ENCODE measurements at places on chromosomes 1 and 21. TPM values are rescaled to one million over a fixed set of nuclear protein-coding genes. Genes with fewer than 3 reads are reported as not detected.
A peak's percentile ranks its signal among the peaks of the same experiment; 100 is the strongest.

DNA sequence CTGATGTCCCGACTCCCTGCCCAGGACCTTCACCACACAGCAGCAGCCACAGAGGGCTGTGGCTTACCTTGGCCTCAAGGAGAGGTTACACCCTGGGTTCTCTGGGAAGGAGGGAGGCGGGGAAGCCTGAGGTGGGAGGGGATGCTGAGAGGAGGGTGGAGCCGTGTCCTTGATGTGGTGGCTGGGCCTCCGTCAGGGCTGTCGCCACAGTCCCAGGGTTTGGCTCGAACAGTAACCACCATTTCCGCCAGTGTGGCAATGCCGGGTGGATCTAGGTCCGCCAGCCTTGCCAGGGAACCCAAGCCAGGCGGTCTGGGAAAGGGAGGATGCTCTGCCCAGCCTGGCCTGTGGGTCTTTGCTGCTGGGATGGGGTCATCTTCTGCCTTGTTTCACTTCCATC is 18.4 kb upstream of the CDCA8 start:
- DNase-seq = no peak

GRCh38 chr1:19011845-19012231 is 55.4 kb upstream of the IFFO2 start:
- no peak for DNase-seq

CC2D1B gene
- 11.7 TPM for total RNA-seq

DNA sequence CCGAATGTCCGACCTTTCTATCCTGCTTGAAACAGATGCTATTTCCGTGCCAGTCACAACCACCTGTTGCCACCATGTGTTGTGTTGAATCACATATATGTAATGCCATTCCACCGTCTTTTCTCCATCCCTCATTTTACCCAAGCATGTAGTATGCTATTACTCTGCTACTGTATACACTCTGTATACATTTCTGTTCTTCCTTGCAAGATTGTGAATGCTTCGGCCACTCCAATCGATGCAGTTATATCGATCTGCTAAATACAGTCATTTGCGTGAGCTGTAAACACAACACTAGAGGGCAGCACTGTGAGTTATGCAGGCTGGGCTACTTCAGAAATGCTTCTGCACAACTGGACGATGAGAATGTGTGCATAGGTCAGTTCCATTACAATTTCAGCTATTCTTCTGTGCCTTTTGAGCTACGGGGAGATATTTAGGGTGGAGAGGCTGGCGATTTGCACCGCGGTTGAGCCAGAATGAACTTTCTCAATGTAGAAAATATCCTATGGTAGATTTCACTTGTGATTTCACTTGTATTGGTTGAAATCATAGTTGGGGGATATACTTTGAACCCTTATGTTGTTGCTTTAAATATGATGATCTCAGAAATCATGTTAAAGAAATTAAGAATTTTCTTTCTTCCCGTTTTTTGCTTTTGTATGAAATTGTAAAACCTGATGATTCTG is 289.8 kb downstream of the NTNG1 start:
- DNase-seq = no peak

GRCh38 chr1:14435368-14436023 is 163.0 kb upstream of the KAZN start:
- no peak for DNase-seq

CTSS gene
- 34.9 TPM for total RNA-seq

- no peak for DNase-seq
These were observed 51.7 kb upstream of the TARBP1 start for GRCh38 chr1:234530672-234531071.

UBR4 gene
- 58.1 TPM for total RNA-seq

GRCh38 chr1:202662081-202662480 is 48.2 kb downstream of the SYT2 start:
- no peak for DNase-seq

MANEAL gene
- total RNA-seq = 0.91 TPM

SLC9C2 gene
- total RNA-seq = not detected

DNA sequence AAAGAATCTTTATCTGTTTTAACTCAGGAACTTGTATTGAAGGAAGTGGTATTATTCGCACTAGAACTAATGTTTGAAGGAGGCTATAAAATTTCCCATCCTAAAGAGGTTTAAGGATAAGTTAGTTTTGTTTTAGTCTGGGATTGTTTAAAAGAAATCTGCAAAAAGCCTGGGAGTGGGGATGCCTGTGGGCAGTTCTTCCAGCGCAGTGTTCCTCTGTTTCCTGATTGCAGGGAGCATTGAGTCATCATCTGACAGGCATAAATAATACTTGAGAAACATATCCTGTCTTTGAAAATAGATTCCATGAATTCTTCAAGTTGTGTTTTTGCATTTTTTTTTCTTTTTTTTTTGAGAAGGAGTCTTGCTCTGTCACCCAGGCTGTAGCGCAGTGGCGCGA is 350.8 kb upstream of the PTBP2 start:
- no peak for DNase-seq

GRCh38 chr1:152640351-152640750 is 17.4 kb upstream of the LCE3A start:
- no peak for DNase-seq

DNA sequence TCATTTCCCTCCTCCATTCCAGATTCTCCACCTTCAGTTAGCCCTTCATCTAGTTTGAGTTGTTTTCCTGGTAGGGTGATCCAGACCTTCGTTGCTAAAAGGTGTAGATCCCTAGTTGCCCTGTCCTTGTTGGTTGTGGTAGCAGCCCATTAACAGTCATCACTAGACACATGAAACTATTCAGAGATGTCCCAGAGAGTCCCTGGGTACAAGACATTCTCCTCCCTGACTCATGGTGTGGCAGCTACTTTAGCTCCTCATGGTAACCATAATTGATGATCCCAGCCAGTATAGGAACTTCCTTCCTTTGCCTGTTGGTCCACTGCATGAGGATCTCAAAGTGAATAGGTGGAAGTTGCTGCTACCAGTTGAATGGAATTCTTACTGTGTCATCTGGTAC is 6.0 kb upstream of the SH2D2A start:
- DNase-seq = no peak

GRCh38 chr1:25771221-25772114 is 28.5 kb upstream of the SELENON start:
- DNase-seq = peak; percentile 83

DNA sequence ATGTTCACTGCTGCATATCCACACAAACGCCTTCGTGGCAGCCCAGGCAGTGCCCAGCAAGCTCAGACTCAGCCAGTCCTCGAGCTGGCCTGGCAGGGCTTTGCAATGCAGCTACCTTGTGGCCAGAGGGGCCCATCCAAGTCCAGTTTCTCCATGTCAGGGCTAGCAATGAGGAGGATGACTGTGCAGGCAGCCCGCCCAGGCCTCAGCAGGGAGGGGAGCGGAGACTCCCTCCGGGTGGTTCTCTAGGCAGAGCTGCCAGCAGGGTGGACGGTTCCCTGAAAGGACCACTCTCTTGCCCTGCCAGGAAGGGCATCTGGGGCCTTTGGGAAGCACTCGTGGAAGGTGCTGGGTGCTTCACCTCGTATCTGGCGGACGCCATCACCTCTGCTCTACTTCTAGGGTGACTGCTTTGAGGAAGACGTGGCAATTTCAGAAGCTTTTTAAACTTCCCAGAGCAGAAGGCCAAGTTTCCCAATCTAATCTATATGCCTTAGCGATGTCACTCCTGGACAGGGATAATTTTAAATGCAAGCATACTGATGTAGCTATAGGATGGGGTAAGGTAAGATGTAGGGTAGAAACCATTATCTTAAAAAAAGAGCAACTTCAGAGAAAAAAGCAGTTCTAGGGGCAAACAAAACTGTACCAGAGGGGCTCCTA is 56.2 kb downstream of the RUNX1 start:
- DNase-seq = peak; percentile 41

RCSD1 gene
- total RNA-seq = 42.9 TPM

- no peak for DNase-seq
These were observed 72.5 kb downstream of the ENAH start for GRCh38 chr1:225580238-225581099.

DNA sequence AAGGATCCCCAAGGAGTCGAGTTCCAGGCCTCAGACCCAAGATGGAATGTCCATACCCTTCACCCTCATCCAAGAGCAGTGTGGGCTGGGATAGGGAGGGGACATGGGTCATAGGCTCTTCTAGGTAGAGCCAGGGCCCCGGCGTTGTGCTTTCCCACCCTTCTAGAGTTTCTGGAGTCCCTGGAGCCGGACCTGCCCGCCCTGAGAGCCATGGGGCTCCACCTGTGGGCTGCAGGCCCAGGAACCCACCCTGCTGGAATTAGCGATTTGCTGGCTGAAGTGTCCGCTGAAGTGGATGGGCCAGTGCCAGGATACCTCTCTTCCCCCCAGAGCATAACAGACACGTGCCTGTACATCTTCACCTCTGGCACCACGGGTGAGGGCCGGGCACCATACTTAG is 1.1 kb downstream of the SLC27A3 start:
- DNase-seq = no peak

TNFRSF18 gene
- 0.32 TPM for total RNA-seq
